Coronary artery (tissue), 2 donors: ENCODE measurements at places on chromosomes 13 and 19.

- DNase-seq = no peak
Observed at GRCh38 chr13:44971656-44972595, 17.3 kb downstream of the NUFIP1 start.

- DNase-seq = no peak
Observed at GRCh38 chr13:79191501-79191900, 214.6 kb downstream of the RBM26 start.

DNA sequence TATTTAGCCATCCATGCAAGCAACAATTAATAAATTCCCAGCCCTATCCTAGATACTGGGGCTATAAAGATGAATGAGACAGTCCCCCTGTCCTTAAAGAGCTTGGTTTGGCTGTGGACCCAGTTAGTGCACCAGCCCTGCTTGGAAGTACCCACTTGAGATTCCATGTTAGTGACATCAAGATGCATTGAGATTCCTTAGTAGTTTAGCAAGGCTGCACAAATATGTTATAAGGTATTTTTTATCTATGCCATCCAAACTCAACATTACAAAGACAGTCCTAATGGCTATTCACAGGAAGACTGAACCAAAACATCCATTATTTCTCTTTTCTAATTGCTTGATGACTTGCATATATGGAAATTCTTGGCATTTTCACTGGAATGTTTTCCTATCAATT, 48.8 kb upstream of the RAP2A start:
- DNase-seq = no peak

GRCh38 chr13:36244073-36244472, 29.7 kb upstream of the SOHLH2 start:
- DNase-seq = no peak

GRCh38 chr13:40874138-40874779, 84.8 kb downstream of the SLC25A15 start:
- DNase-seq = no peak
